GM03348 (cell line): ENCODE measurements at places on chromosomes 6 and 20.

DNA sequence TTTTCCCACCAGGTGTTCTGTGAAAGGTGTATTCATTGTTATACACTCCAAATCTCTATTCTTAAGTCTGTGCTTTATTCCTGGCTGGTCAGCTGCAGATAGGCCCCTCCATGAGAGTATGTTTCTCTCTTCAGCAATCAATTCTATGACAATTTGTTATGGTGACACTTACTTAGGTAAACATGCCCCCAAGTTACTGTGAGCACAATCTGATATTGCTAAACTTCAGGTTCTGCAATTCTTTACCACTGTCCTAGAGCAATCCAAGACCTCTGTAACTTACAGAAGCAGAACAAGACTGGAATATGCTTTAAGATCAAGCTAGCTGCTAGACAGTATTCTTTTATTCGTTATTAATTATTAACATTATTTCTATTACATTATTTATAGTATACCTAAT, 391.9 kb downstream of the FRK start:
- no peak for DNase-seq

GRCh38 chr6:208364-208763, 83.9 kb upstream of the DUSP22 start:
- no peak for DNase-seq

GRCh38 chr20:40245829-40246228, 443.2 kb downstream of the MAFB start:
- DNase-seq, result no peak

GRCh38 chr6:137342607-137343190, 123.5 kb upstream of the IFNGR1 start:
- no peak for DNase-seq

DNA sequence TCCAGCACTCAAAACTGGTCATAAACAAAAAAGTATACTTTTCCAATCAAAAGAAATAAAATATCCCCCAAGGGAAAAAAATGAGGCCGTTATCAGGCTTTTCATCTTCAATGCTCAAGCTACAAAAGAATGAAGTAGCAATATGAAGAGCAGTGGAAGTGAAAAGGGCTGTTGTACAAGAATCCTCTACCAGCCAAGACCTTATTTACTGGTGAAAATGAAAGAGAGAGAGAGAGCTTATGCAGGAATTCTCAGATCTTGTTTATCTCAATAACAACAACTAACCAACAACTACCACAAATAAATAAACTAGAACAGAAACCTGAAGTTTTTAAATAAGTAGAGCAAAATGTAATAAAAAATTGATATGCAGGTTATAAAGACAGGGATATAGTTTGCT, 400.6 kb downstream of the HDGFL1 start:
- no peak for DNase-seq

DNA sequence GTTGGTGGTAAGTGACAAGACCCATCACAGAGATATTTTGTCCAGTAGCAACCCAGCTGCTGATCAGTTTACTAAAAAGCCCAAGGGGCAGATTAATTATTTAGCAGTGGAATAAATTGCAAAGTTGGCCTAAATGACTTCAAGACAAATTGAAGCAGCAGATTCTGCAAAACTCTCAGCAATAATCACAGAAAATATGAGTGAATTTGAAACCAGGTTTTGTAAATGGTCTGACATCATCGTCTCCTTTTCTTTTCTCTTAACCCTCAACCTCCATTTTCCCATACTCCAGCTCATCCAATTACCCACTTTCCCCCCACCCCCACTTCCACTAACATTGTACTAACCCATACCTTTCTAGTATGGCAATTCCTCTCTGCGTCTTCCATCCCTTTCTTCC, 11.3 kb upstream of the PTPRK start:
- DNase-seq, result no peak

DNA sequence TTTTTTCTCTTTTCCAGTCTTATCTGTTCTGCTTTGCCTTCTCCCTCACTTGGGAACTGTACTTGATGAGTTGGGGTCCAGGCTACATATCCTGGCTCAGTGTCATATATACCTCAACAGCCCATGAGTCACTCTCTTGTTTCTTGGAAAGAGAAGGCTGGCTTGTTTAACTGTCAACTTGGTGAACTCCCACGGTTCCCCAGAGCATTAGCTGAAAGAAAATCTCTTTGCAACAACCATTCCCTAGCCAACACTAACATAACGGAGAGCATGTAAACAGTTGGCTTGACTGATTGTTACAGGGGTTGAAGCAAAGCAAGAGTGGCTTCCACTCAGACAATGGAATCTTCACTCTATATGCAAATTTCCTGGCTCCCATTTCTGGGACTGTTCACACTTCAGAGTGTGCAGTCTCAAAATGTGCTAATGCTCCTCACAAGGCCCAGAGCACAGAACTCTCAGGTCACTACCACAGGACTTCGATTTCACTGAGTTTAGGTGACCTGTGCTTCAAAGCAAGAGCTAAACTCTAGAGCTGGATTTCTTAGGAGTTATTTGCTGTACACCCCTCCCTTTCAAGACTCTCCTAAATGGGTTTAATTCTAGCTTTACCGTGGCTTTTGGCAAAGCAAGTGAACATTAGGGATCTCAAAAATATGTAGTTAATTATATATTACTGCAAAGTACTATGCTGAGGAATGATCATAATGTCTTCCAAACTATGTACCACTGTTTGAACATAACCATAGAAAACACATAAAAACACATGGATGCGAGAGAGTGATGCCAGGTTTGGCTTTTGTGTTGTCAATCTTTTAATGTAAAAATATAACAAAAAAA, 609.8 kb downstream of the RFPL4B start:
- peak; percentile 41 for DNase-seq

GRCh38 chr6:21173031-21173430, 420.5 kb upstream of the SOX4 start:
- no peak for DNase-seq

- no peak for DNase-seq
Measured at GRCh38 chr6:80441131-80441530, 334.7 kb downstream of the BCKDHB start.

DNA sequence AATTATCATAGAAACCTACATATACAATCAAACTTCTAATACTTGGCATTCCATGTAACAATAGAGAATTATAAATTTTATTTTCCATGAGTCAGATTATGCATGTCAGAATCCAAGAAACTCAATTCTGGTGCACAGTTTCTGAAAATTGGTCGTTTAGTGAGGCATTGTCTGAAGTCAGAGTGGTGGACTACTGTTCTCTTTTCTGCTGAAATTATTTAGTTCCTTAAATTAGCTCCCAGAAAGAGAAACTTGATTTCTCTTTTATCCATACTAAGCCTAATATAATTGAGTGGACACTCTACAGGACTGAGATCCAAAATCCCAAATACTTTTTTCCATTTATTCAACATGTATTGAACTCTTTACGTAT, 265.5 kb downstream of the ALDH8A1 start:
- no peak for DNase-seq

GRCh38 chr20:14723614-14724013, 386.2 kb upstream of the FLRT3 start:
- DNase-seq, result no peak

DNA sequence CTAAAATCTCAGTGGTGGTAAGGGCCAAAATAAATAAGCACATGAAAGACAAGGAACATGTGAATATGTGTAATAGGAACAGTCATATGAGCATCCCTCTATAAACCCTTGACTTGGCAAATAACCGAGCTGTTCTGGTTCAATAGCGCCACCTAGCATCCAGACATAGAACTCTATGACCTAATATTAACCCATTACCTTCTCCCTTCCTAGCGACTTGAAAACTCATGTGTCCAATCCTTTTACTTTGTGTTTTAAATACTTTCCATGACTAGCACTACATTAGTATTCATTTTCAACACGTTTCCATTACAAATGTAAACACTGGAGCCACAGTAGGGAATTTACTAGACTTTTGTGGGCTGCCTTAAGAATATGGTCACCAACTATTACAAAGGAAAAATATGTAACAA, 279.7 kb downstream of the UST start:
- peak; percentile 58 for DNase-seq

GRCh38 chr20:31679357-31680285, 41.9 kb downstream of the COX4I2 start:
- no peak for DNase-seq

GRCh38 chr20:36228770-36229169, 7.5 kb upstream of the AAR2 start:
- DNase-seq, result no peak

- DNase-seq, result peak; percentile 94
Measured at GRCh38 chr6:43768983-43769525, 957 bp upstream of the VEGFA start.

GRCh38 chr20:8390037-8390433, 258.0 kb downstream of the PLCB1 start:
- DNase-seq, result no peak

- no peak for DNase-seq
Measured at GRCh38 chr6:33166811-33167210, 25.5 kb downstream of the COL11A2 start.

DNA sequence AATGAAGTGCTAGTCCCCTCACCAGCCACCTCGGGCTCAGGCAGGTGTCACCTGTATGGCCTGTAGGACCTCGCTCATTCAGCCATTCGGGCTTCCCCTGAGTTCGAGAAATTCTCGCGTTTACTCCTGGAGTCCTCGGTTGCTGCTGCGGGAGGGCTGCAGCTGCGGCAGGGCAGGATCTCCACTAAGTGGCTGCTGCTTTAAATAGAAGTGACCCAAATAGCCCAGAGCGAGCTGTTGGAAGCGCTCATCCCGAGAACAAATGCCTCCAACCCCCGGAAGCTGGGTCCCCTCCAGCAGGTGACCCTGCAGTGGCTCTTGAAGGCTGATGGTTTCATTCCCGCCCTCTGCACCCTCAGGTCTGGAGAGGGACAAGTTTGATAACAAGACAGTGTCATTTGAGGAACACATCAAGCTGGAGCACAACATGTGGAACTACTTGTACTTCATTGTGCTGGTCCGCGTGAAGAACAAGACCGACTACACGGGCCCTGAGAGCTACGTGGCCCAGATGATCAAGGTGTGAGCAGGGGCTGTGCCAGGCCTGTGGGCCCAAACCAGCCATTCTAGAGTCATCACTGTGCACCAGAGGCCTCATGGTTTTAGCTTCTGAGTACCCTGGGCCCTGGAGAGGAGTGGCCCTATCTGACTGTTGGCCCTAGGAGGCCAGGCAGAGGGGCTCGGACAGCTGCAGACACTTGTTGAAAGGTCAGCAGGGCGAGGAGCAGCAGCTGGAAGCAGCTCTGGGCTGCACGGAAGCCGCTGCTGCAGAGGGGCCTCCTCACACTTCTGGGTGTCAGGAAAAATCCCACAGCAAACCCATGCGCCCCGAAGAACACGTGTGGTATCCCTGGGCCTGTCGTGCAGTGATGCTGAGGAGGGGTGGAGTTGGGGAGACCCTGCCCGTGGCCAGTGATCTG, 18.1 kb downstream of the UQCC2 start:
- no peak for DNase-seq

DNA sequence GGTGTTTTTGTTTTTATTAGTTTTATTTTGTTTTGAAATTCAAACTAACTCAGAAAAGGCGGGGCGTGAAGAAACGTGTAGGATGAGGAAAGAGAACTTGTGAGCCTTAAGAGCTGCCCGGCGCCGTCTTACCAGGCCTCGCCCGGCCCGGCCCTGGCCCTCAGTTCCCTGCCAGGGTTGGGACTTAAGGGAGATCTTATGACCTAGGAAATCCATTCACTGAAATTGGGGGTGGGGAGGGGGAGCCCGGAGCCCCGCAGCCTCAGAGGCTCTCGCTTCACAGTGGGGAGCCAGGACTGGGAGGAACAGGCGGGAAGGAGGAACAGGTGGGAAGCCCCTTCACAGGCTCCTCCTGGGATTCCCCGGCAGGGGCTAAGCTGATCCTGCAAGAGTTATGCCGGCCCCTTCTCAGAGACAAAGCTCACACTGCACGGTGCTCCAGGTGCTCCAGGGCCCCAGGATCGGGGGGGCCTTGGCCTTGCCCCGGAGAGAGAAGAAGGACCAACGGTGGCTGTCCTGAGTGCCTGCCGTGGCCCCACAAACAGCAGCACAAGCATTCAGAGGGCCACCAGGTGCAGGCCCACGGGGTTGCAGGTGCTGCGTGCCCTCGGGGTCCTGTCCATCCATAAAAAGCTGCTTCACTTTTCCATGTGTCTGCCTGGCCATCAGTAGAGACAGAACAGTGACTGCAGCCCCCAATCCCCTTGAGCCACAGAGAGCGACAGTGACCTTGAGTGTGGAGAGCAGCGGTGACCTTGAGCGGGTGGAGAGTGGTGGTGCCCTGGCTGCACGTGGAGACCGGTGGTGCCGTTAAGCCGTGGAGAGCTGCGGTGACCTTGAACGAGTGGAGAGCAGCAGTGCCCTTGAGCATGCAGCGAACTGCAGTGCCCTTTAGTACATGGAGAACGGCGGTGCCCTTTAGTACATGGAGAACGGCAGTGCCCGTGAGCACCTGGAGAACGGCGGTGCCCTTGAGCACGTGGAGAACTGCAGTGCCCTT, 152.7 kb downstream of the DLL1 start:
- DNase-seq, result no peak

DNA sequence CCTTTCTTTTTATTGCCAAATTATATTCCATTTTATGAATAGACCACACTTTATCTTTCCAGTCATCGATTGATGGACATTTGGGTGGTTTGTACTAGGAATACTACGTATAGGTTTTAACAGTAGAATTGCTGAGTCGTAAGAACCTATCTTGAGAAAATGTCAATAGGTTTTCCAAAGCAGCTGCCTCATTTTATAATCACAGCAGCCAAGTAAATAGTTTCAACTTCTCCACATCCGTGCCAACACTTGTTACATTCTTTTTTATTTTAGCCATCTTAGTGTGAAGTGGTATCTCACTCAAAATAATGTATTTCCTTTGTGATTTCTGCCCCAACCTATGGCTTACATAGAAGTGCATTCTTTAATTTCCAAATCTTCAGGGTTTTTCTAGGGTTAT, 479.2 kb downstream of the CDH26 start:
- no peak for DNase-seq

- no peak for DNase-seq
Measured at GRCh38 chr6:137039010-137039409, 5.8 kb downstream of the IL20RA start.

DNA sequence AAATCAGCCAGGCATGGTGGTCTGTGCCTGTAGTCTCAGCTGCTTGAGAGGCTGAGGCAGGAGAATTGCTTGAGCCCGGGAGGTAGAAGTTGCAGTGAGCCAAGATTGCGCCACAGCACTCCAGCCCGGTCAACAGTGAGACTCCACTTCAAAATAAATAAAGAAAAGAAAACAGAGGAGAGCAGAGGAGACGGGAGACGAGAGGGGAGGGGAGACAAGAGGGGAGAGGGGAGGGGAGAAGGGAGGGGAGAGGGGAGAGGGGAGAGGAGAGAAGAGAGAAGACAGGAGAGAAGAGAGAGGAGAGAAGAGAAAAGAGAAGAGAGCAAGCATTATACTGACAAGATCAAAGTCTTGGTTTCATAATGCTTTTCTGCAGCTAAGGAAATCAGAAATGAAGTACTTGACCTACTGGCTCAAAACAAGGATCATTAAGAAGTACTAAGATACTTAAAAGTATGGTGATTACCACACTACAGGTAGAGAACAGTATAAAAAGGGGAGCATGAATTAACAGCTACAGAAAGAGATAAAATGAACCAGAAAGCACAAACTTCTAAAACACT, 30.5 kb downstream of the FAM8A1 start:
- no peak for DNase-seq

- DNase-seq, result no peak
Measured at GRCh38 chr6:44060612-44061374, 66.5 kb downstream of the MRPL14 start.

- peak; percentile 70 for DNase-seq
Measured at GRCh38 chr20:49712996-49713752, 504 bp downstream of the B4GALT5 start.
